ENCODE measurements at places on chromosomes 3 and 15.
A peak's percentile ranks its signal among the peaks of the same experiment; 100 is the strongest.

- peak; percentile 8 for DNase-seq
These were observed 293.5 kb upstream of the SUCLG2 start for GRCh38 chr3:67947808-67948508.

DNA sequence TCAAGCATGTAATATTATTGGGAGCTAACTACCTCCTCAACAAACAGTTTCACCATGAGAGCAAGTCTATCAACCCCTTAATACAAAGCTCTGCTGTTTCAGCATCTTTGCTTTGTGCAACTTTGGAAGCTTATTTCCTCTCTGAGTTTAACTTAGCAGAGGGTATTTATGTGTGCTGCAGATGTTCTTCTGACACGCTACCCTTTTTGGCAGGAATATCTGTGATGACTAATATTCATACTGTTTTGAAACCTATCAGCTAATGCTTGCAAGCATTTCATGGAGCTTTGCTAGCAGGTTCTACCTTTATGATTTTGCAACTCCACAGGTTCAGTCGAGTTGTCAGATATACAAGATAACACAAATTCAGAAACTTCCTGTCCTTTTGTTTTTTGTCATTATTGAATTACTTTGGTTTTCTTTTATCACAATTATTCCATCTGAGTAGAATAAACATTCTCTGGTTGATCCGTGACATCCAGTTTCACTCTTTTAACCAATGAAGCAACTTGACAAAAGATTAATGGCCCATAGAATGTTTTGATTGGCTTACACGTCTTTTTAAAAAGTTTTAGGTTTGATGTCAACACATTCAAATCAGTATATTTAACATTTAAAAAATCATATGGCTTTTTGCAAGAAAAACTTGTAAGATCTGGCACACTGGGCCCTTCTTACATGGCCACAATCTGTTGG lies 1.7 kb upstream of the SLC9A9 start:
- DNase-seq = no peak

- DNase-seq = no peak
These were observed 215.3 kb downstream of the FAM43A start for GRCh38 chr3:194900854-194901522.

GRCh38 chr3:64082961-64083541 lies 59.8 kb upstream of the PSMD6 start:
- no peak for DNase-seq

DNA sequence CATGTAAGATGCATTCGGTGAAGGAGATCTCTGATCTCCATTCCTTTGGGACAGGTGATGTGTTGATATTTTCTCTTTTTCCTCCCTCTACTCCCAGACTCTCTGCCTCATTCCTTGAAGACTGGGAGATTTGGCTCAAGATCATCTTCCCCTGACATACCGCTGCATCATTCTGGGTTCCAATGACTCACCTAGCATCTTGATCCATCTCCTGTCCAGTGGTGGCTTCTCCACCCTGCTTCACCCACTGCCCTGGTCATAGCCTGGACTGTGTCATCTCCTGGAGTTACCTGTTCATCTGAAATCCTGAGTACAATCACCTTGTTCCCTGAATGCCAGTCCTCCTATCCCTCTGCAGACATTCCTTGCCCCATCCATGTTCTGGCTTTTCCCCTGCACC lies 57.4 kb upstream of the TRAK1 start:
- no peak for DNase-seq
